ENCODE measurements at places on chromosomes 6 and 20.

DNA sequence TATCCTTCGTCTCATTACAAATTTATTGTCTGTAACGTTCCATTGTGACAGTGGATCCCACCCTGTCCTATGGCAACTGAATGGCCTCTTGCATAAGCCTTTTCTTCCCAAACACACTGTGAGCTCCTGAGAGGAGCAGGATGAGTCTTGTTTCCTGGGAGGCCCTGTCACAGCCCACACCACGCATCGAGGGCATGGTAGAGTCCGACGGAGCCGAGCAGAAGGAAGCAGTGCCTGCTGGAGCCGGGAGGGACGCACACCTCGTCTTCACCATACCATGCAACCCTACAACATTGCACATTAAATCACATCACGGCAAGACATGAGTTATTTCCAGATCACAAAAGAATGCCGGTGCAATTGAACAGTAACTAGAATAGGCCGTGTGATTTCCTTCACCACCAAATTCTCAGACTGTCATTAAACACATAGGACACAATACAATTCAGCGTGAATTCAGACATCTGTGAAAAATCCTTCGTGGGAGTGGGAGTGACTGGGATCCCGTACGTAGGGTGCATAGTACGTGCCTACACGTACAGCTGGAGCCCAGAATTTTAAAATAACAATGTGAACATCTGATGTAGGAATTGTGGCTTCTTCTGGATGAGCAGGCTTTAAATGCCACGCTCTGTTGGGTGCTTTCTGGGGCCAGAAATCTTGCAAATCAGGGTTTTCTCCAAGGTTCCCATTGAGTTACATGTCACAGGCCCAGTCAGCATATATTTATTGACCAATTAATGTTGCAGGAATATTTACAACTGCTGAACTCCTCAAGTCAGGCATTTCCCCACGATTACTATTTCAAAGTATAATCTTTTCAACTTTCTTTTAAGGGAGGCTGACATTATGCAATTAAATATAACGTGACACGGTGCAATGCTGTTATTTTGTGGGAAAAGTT is 201.8 kb downstream of the TTLL2 start:
- no peak for DNase-seq

- DNase-seq: no peak
Observed at GRCh38 chr6:140537834-140538705, 1163.6 kb upstream of the CITED2 start.

DNA sequence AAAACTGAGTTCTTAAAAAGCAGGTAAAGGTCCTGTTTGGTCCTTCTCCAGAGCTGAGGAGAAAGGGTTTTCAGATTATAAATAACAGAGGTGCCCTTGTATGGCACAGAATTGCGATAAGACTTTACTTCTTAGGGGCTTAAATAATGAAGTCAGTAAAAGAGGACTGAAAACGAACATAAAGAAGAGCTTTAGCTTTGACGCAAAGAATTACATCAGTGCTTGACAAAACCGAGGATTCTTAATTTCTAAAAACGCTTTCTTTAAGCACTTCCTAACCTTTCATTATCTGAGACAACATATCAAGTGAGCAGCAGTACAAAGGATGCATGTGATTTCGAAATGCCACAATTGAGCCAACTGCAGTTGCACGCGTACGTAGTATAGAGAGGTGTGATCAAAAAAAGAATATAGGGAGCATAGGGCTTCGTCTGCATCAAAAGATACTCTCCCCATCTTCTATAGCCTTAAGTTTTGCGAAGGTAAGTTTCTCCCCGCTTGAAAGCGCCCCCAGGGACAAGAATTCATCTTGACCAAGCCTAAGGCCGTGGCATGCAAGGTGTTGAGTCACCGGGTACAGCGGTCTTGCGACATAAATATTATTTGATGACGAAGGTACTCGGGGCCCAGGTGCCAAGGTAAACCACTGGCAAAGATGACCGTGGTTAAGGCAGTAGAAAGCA is 778 bp upstream of the LOC128125822 start:
- DNase-seq: no peak

GRCh38 chr6:14619419-14619781 is 501.8 kb downstream of the CD83 start:
- no peak for DNase-seq

DNA sequence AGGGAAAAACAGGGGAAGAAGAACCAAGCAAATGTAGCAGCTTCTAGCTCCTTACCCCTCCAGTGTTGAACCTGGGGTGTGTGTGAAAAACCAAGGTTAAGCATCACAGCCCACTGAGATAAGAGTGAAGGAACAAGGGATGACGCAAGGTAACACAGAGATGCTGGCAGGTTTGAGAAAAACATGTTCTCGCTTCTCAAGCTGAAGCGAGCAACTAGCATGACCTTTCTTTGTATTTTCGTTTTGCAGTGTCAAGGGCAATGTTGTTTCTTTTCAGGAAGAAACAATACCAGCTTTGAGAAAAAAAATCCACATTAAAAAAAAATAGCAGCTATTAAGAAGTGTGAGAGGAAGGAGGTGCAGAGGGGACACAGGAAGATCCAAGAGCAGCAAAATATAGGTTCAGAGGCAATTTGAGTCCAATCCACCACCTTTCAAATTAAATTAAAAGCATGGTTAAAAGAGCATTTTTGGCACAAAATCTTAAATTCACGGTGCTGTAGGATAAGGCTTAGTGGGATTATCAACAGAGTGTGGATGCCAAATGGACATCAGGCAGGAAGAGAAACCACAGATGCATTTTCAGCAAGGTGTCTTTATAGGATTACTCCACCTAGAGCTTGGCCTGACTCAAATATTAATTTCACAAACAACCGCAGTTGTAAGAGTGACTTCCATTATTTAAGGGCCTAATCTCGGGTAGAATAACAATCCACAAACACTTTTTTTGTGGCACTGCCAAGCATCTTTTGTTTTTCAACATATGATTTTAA is 70.9 kb downstream of the SYNE1 start:
- DNase-seq: no peak

DNA sequence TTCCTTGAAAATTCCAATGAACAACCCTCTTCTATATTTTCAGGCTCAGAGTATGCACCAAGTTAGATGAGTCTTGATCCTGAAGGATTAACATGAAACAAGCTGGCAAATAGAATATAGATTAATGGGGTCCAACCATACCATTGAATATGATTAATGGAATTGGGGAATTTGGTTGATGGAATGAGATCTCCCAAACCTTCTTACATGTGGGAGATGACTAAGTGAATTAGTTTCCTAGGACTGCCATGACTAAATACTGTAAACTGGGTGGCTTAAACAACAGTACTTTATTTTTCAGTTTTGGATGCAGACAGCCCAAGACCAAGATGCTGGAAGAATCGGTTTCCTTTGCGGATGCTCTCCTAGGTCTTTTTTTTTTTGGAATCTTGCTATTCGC is 347.0 kb downstream of the QKI start:
- no peak for DNase-seq

DNA sequence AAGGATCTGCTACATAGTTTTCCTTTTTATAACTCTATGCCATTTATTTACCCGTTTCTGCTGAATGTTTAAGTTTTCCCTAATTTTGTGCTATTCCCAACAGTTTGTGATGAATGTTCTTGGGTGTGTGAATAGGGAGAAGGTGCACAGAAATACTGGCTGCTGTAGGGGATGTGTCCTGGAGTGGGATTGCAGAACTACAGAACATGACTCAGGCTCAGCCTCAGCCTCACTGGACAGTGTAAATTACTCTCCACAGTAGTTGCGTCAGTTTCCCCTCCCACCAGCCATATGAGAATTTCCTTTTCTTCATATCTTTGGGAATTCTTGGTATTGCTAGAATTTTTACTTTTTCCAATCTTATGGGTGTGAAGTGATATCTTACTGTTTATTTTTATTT is 57.0 kb downstream of the SLX4IP start:
- no peak for DNase-seq

GRCh38 chr6:34194772-34195171 is 41.9 kb upstream of the HMGA1 start:
- no peak for DNase-seq

GRCh38 chr20:46895906-46896242 is 1.2 kb downstream of the EYA2 start:
- no peak for DNase-seq

GRCh38 chr6:111920578-111920977 is 47.3 kb upstream of the FYN start:
- DNase-seq: no peak

DNA sequence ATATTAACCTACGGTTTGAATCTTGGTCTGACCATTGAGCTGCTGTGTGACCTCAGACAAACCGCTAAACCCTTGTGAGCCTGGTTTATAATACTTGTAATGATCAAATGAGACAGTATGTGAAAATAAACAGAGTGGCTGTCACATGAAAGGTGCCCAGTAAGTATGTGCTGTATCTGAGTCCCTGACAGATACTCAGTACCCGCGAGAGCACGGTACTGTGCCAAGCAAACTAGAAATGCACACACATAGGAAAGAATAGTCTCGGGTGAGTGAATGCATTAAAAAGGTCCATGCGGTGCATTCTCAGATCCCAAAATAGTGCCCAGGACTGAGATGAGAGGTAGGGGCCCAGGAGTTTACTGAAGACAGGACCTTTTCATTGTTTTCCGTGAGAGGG is 93.3 kb downstream of the PPP1R14C start:
- no peak for DNase-seq

DNA sequence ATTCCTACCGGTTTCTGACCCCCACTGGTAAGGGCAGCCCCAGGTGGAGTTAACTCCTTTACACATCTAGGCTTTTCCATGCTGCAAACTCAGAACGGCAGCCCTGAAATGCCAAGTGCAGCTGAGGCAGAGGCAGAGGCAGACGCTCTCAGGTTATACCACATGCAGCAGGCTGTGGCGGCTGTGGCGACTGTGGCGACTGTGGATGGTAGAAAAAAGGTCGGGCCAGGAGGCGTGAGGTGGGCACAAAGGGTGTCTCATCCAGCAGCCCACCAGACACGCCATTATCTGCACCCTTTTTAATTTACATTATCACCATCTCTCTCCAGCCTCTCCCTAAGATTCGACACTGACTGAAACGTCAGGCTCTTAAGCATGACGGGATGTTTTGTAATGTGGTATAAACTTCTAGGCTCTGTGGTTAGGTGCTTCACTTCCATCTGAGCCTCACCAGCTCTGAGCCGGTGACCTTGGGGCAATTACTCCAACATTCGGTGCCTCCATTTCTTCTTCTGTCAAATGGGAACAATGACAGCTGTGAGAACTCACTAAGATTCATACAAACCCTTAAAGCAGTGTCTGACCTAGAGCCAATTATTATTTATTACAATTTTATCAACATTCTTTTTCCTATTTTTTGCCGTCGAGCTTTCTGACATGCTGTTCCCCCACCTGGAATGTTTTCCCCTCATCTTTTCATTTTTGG is 8.2 kb downstream of the KIZ start:
- no peak for DNase-seq

DNA sequence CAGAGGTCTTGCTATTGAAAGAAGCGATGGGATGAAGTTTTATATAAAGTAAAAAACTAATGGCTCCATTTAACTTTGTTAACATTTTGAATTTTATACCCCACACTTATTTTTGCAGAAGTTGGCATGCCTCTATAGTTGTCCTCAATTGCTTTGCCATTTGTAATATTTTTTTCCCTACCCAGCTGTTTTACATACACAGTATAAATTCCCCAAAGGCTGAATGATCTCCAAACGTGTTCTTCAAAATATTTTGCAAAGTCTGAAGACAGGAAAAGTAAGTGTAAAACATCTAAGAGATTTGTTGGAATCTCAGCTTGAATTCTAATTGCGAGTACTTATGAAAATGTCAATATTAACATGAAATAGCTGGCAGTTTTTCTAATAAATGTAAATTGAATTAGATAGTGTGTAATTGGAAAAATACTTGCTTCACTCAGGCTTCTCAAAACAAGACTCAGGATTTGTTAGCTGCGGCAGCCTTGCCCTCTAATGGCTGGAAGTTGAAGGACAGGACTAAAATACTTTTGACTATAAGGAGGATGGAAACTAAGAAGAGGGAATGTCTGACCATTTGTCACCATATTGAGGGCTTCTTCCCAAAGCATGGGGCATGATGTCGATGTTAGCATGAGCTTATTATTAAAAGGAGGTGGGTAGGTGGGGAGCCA is 226.8 kb downstream of the UST start:
- DNase-seq: no peak

DNA sequence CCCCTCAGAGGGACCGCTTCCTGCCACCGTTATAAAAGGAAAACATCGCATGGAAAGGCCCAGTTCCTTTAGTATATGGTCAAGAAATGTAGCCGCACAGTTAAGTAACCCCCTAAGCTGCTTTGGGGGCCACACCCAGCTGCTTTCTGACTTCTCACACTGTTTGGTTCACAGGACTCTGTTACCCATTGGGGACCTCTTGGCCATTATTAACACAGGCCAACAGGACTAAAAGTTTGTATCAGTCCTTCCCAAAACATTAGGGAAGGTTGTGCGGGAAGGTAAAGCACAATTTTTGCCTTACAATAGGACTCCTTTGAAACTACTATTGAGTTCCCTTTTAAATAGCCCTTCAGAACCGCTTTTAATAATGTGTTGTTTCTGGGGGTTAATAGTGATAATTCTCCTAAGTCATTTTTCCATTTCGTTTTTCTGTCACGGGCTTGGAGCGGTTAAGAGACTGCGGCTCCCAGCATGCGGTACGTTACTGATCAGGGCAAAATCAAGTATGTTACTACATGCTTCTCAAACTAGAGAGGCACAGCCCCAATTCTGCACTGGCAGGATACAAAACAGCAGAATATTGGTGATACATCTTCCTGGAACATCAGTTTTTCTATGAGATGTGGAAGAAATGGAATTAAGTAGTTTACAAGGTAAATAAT is 668 bp upstream of the RPP40 start:
- no peak for DNase-seq

Data from stimulated activated CD8-positive, alpha-beta memory T cell treated with anti-CD3 and anti-CD28 coated beads, Interleukin-4, amount 100 ng/mL, for 1 hour (primary cell).